ENCODE measurements at places on chromosomes 5 and 9.
A peak's percentile ranks its signal among the peaks of the same experiment; 100 is the strongest.

GRCh38 chr5:154647761-154648145 lies 107.4 kb upstream of the LARP1 start:
- no peak overlapping the region for H3K27ac ChIP-seq
- no peaks in the 10 kb centered on the region for H3K36me3 ChIP-seq
- no peak for ATAC-seq

DNA sequence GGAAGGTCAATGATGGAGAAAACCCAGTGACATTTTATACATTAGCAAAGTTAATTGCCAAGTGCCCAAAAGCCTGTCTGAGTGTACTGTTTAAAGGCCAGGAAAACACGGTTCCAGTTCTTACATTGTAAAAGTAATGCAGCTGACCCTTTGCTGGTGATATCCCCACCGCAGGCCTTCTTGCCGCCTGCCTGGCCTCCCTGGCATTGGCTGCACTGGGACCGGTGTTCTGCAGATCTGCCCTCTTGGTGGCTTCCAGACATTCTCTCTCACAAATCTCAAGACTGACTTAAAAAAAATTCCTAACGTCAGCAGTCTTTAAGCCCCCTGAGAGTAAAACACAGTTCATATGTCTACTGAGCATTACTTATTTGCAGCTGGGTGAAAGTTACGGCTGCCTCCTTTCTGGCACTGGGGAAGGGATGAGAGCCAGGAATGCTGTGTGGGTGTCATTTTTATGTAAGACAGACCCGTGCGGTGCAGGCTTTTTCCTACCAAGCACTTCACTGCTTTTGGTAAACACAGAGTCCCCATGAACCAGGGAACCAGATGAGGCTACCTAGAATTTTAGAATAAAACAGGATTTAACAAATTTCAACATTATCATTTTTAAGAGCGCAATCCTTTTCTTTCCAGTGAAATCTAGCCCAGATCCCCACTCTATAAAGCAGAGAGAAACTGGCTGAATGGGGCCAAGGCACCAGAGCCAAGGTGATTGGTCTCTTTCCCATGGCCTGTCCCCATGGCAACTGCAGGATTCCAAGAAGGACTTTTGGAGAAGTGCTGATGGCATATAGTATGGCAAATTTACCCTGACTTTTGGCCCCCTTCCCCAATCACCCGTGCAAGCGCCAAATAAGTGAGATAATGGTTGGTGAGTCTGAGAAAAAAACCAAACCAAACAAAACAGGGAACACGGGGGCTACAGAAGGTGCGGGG lies 80.8 kb downstream of the LMNB1 start:
- H3K27me3 ChIP-seq, result no peaks in the 10 kb centered on the region
- H3K36me3 ChIP-seq, result no peaks in the 10 kb centered on the region
- no peak overlapping the region for H3K4me3 ChIP-seq
- peaks cover 22% of the 10 kb centered on the region for H3K4me1 ChIP-seq

DNA sequence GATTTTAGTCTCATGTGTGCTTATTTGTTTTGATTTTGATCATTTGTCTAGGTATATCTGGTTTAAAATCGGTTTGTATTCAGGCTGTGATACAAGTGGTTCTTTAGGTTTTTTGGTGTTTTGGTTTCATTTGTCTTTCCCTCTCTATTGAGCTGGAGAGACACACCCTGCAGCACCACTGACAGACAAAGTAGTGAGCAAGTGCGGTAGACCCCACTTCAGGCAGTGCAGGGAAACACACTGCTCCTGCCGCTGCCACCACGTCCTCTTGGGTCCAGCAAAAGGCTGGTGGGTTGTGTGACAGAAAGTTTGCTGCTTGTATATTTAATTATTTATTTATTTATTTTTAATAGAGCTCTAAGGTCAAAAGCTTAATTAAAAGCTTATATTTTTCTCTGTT lies 801.0 kb downstream of the NR2F1-AS1 start:
- H3K27me3 ChIP-seq, result no peaks in the 10 kb centered on the region
- ATAC-seq, result no peak
- no peaks in the 10 kb centered on the region for H3K36me3 ChIP-seq

GRCh38 chr5:133928587-133929393 lies 39.6 kb downstream of the C5orf15 start:
- peak overlapping the region; percentile 93 for H3K27ac ChIP-seq
- ATAC-seq, result peak; percentile 28
- H3K27me3 ChIP-seq, result peaks cover 5% of the 10 kb centered on the region
- peaks cover 20% of the 10 kb centered on the region for H3K4me1 ChIP-seq
- no peaks in the 10 kb centered on the region for H3K36me3 ChIP-seq
- H3K4me3 ChIP-seq, result peak overlapping the region; percentile 77

DNA sequence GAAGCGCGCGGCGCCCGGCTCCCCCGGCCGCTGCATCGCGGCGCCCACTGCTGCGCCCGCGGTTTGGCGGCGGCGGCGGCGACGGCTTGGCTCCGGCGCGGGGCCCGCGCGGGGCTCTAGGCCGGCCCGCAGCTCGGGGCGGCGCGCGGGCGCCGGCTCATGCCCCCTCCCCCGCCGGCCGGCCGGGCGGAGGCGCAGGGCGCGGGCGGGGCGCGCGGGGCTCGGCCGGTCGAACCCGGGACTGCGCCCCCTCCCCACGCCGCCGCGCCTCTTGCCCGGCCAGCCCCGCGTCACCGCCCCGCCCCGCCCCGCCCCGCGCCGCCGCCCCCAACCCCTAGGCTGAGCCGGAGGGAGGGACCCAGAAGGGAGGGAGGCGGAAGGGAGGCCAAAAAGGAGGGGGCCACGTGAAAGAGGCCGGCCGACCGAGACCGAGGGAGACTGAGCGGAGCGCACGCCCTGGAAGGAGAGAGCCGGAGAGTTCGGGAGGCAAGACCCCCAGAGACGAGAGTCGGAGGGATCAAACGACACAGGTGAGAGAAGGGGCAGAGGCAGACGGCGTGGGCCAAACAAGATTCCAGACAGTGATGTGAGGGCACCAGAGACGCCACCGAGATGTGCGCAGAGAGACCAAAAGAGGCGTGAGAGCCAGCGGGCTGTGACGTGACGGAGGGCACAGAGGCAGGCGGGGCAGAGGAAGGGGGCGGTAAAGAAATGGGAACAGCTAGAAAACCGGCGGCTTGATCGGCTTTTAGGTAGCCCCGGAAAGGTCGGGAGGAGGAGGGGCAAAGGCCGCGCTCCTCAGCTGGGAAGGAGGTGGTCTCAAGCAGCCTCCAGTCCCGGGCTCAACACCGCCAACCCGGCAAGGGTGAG lies at the start of gene BARX1:
Gene BARX1 (minus strand): TSS at position 245 of the 870 bp plus-strand sequence. CDS start 209 bp downstream, at position 36.
- H3K36me3 ChIP-seq, result peaks cover 10% of the 10 kb centered on the region
- peak within 1 kb of the TSS; percentile 79 for H3K4me3 ChIP-seq
- peaks cover 9% of the 10 kb centered on the region for H3K4me1 ChIP-seq
- peak within 1 kb of the TSS; percentile 43 for H3K27ac ChIP-seq
- peak; percentile 56 for ATAC-seq
- peaks cover 50% of the 10 kb centered on the region for H3K27me3 ChIP-seq

All from activated T-helper 17 cell treated with anti-CD3 and anti-CD28 coated beads, Interleukin-2, amount 50 U/mL, for 72 hours (primary cell).